Parietal lobe (tissue), 2 donors: ENCODE measurements at places on chromosomes 6 and 20. TPM values are rescaled to one million over a fixed set of nuclear protein-coding genes. Genes with fewer than 3 reads are reported as not detected.

TUBB1 gene
- 0.31 TPM for total RNA-seq

C6orf52 gene
- total RNA-seq = not detected

MUC21 gene
- not detected for total RNA-seq

HLA-DRB5 gene
- not detected for total RNA-seq

EBF4 gene
- total RNA-seq = 24.1 TPM

BEND6 gene
- 20.7 TPM for total RNA-seq

MUCL3 gene
- total RNA-seq = not detected

C20orf144 gene
- 0.31 TPM for total RNA-seq

TNXB gene
- 8.1 TPM for total RNA-seq

HLA-DQB2 gene
- not detected for total RNA-seq

SLC12A5 gene
- total RNA-seq = 33.8 TPM

SLC26A8 gene
- 3.8 TPM for total RNA-seq

MRAP2 gene
- 4.1 TPM for total RNA-seq

FGD2 gene
- 2.2 TPM for total RNA-seq

DLK2 gene
- total RNA-seq = 8.5 TPM

SPATS1 gene
- not detected for total RNA-seq

LAMP5 gene
- total RNA-seq = 4.1 TPM

PLN gene
- not detected for total RNA-seq

SOX18 gene
- 0.63 TPM for total RNA-seq

CFAP61 gene
- total RNA-seq = 3.1 TPM

EFCAB8 gene
- total RNA-seq = not detected

GPR6 gene
- 1.3 TPM for total RNA-seq

C6orf15 gene
- not detected for total RNA-seq

MAVS gene
- total RNA-seq = 15.0 TPM

CALHM5 gene
- total RNA-seq = 0.31 TPM

CD109 gene
- total RNA-seq = 1.9 TPM

NFKBIL1 gene
- 15.3 TPM for total RNA-seq

CST2 gene
- total RNA-seq = not detected

C4B gene
- 8.8 TPM for total RNA-seq

ADGB gene
- 0.31 TPM for total RNA-seq

EEF1A2 gene
- 281 TPM for total RNA-seq

SLC22A16 gene
- not detected for total RNA-seq

GPR63 gene
- total RNA-seq = 22.8 TPM

PLCB4 gene
- total RNA-seq = 19.1 TPM

MEI4 gene
- 0.31 TPM for total RNA-seq

NKX2-4 gene
- total RNA-seq = not detected

PTGIS gene
- 7.5 TPM for total RNA-seq
